ENCODE measurements at places on chromosomes 4 and X.

DNA sequence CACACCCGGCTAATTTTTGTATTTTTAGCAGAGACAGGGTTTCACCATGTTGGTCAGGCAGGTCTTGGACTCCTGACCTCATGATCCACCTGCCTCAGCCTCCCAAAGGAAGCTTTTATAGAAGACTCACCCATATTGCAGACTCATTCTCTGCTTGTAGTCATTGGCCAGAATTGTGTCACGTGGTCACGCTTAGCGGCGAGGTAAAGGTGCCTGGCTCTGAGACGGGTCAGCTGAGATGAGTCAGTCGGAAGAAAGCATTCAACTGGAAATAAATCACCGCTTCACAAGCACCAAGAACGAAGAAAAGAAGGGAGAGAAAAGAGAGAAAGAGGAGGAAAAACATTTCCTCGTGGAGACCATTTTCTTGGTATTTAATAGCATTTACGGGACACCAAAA is 218.8 kb upstream of the NOCT start:
- DNase-seq, result no peak

DNA sequence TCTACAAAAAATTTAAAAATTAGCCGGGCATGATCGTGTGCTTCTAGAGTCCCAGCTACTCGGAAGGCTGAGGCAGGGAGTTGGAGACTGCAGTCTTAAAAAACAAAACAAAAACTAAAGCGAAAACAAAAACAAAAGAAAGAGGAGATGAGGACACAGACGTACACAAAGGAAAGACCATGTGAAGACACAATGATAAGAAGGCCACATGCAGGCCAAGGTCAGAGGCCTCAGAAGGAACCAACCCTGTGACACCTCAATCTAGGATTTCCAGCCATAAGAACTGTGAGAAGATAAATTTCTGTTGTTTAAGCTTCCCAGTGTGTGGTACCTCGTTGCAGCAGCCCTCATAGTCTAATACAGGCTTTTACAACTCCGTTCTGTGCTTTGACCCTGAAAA is 177.0 kb upstream of the ATP6AP2 start:
- DNase-seq, result no peak

GRCh38 chr4:23909671-23910070 is 19.8 kb upstream of the PPARGC1A start:
- no peak for DNase-seq

DNA sequence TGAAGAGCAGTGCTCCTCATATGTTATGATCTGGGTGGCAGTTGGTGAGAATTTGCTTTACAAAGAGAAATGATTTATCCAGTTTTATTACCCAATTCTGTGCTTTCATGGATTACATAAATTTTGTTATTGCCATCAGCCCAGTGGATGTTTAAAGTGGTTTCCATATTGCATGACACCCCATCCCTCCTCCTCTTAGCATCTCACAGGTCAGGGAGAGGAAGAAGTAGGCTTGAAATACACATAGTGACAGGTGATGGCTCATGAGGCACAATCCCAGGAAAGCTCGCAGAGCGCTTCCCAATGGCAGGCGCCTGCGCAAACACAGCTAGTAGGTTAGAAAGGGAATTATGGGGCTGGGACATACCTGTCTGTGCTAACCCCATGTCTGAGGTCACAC is 47.7 kb upstream of the GATB start:
- no peak for DNase-seq

DNA sequence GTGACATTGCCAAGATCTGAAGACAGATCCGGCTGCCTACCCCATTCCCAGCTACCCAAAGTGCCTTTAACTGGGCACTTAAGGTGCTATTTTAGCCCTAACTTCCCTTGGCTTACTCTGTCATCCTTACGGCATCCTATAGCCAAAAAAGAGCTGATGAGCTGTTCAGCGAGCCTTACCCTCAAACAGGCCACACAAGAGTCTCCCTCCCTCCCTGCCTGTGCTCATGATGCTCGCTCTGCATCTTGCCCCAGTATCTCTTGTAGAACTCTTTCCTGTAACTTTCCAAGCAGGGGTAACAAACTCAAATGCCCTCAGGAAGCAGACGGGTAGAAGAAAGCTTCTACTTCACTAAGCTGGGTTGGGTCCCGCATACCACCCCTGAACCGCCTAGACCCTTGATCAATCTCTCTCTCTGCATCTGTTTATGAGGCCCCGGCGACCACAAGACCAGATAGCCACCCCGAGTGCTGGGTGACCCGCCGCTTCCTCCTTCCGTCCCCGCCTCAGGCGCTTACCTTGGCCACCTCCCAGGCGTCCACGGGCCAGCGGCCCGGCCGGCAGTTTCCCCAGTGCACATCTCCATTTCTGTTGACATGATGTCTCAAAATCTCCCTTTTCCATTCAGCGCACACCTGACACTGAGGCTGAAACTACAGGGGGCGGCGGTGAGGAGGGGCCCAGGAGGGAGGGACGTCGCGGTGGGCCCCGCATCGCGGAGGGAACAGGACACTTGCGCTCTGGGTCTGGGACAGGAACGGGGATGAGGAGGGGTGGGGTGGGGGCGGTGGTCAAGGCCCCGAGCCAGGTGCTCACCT is 663 bp downstream of the CXorf38 start:
- peak; percentile 5 for DNase-seq

DNA sequence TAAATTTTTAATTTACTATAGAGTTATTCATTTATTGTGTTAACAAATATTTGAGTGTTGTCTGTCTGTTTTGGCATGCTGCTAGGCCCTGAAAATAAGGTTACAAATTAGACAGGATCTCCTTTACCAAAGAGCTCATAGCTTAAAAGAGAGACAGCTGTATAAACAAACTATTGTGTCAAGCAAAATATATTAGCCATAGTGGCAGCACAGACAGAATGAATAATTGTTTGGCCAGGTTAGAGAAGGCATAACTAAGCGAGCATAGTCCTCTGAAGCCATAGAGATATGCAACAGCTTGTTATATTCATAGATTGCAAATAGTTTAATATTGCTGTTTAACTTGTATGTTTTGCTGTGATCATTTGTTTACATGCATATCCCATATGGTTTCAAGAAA is 66.7 kb upstream of the NDUFC1 start:
- no peak for DNase-seq

DNA sequence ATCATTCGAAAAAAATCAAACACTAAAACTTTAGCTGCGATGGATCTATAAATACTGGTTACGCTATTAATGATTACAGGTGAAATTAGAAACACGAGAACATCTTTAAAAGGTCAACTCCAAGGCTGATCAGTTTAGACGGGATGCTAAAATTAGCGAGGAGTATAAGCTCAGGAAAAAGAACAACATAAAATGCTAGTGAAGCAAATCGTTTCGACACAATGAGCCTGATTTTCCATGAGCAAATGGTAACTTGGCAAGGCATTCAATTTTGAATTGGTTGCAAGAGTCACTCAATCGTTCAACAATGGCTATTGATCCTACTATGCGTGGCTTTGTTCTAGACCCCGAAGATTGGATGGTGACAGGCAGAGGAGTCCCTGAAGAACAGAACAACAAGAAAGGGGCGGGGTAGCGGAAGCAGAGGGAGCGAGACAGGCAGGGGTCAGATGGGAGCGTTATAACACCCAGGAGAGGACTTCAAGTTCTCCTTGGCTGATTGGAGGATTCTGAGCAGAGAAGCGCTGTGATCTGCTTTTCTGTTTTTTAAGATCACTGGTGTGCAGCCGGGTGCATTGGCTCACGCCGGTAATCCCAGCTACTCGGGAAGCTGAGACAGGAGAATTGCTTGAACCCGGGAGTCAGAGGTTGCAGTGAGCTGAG is 146.5 kb downstream of the RBM47 start:
- DNase-seq, result no peak

DNA sequence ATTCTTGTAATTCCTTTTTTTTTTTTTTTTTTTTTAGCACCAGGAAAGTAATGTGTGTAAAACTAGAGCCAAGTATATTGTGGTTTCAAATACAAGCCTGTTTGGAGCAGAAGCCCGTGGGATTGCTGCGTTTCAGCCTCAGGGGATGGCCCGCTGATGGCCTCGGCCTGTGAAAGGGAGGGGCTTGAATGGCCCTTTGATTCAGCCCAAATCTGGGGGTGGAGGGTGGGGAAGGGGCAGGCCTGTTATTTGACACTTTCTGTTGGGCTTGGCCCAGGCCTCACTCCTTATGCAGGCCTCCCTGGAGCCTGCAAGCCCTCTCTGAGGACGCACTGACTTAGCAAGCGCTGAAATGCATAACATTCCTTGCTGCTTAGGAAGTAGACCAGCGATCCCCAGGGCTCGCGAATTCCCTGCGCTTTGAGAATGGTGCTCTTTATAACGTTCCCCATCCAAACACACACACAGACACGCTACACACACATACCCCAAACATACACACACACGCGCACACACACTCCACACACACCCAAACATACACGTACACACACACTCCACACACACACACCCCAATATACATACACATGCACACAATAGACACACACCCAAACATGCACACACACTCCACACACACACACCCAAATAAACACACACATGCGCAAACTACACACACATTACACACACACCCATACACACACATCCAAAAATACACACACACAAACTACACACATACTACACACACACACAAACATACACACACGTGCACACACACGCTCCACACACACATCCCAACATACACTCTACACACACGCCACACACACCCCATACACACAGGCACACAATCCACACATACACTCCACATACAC is 29.6 kb downstream of the TLR10 start:
- no peak for DNase-seq

DNA sequence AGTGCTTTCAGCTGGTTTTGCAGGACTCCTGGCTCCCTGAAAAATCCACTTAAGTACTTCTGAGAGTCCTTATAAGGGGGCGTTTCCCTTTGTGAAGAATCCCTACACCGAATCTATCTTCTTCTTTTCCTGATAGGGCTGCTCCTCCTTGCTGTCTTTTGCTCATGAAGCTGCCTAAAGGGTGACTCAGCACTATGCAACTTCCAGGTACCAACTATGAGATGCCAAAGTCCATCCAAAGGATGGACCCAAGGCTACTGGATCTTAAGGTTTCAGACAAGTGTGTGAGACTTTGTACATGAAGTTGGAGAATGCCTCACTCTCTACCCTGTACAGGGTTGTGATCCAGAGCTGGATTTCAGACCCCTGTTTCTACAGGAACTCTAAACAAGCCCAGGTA is 485.0 kb upstream of the FAT1 start:
- no peak for DNase-seq

DNA sequence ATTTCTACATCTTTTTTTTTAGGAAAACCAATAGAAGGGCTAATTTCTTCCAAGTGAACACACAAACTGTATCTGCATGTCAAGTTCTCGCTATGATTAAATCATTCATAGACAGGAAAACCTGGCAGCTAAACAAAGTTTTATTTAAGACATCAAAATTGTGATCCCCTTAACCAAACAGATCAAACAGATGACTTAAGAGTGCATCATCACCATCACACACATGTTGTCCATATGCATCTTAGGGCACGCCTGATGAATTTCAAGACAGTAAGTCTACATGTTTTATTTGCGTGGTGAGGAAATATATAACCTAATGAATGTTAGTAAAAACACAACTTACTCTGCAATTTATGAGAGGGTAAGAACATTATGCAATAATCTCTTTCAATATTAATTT is 317.0 kb upstream of the ANXA10 start:
- no peak for DNase-seq

GRCh38 chrX:50615570-50616158 is 145.0 kb upstream of the DGKK start:
- DNase-seq, result no peak

DNA sequence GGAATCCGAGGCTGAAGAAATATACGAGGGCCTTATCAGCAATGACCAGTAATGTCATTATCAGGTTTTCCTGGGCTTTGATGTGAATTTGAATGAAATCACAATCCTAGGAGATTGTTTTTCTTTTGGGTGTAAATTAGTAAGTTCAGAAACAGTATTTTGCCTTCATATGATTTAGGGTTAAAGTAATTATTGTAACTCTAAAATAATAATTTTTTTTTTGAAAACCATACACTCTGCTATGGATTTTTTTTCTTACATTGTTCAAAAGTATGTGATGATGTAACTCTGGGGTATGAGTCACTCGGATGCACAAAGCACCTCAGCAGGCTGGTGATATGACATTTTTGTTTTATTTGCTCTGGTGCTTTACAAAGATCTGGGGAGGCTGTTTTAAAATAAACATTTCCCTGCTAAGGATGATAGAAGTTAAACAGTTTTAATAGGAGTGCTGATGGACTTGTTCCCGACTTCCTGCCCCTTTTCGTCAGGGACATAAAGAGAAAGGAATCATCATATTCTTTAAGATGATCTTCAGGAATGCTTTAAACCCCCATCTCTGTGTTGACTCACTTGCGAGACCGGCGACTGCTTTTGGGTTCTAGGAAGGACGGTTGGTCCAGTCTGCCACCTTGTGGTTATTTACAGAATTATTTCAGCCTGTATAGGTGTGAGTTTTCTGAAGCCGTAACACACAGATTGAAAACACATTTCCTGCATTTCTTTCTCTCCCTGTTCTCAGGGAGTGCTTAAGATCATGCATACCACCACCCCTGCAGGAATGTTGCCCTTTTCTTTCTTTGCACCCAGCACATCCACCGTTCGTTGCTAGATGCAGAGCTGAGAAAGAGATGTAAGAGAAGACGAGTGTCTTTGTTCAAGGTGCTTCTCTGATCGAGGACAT is 72.5 kb downstream of the RAPGEF2 start:
- peak; percentile 13 for DNase-seq

DNA sequence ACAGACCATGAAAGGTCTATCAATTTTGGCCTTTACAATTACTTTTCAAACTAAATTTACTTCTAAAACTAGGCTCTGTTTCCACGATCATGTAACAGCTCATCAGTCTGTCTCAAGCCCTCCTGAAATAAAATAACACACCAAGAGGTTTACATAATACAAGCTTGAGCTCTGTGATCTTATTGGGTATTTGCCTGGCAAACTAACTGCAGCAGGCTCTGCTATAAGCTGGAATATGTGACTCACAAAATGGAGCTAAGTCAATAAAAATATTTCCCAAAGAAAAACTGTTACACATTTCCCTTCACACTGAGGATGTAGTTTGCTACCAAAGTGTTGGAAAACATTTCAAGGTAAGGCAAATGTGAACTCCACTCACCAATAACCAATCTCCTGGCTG is 94.7 kb upstream of the GPM6B start:
- no peak for DNase-seq

DNA sequence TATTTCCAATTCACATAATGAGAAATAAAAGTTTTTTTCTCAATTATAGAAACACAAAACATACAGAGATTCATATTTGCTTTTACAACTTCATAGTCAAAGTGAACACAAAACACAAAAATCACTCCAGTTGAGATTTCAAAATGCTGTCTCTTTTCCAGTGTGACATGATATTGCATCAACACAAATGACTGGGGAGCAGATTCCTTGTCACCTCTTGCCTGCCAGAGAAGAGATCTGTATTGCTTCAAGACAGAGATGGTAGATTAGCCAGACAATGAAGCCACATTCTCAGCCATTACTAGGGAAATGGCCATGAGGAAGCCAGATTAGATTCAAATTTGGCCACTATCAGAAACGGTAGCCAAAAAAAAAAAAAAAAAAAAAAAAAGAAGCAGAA is 2313.1 kb upstream of the AGA start:
- DNase-seq, result no peak

DNA sequence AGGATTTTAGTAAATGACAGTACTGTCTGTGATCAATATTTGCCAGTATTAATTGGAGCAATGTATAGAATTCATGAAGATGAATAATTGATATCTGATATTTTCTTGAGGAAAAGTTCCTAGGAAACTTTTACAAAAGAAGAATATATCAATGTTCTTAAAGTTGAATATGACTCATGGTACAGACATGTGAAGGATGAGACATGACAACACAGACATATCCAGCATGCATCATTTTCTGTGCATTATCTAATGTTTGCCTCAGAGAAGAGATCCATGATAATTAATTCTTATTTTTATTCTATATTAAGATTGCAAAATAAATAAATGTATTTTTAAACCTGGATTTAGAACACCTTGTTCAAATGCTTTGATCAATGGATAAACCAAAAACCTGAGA is 452.9 kb upstream of the EPHA5 start:
- DNase-seq, result no peak
